ENCODE measurements at places on chromosomes 6 and 20.
A peak's percentile ranks its signal among the peaks of the same experiment; 100 is the strongest.

DNA sequence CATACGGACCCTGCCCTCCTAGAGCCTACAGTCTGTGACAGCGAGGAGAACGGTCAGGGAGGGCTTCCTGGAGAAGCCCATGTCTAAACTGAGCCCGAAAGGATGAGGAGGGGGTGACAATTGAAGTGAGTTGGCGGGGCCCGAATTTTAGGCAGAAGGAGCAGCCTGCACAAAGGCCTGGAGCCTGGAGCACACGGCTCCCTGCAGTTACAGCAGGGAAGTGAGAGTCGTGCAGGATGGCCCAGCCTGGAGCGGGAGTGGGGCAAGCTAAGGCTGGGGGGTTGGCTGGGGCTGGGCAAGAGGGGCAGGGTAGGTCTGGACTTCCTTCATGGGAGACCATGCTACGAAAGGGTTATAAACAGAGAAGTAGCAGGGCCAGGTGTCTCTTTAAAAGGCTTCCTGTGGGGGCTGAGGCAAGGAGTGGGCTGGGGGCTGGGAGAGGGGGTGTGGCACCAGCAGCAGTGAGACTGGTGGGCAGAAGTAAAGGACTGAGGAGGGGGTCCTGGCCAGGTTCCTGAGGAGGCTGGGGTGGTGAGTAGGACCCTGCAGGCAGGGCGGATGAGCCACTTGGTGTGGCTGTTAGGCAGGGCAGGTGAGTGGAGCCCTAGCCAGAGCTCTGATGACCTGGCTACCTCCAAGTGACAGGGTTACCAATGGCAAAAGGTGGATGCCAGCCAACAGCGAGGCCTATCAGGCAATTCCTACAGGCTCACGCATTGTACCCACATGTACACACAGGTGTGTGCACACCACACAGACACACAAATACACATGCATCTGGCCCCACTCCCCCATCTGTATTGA is 119.2 kb downstream of the MRPL14 start:
- DNase-seq = no peak

GRCh38 chr20:43920797-43921196 is 6.1 kb downstream of the TOX2 start:
- no peak for DNase-seq

DNA sequence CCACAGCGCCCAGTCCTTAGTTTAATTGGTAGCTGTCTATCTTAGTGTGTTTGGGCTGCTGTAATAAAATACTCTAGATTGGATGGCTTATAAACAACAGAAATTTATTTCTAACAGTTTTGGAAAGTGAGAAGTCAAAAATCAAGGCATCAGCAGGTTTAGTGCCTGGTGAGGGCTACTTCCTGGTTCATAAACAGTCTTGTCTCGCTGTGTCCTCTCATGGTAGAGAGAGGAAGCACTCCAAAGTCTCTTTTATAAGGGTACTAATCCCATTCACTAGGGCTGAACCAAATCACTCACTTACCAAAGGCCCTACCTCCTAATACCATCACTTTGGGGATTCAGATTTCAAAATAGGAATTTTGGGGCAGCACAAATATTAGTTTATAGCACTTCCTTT is 336.9 kb upstream of the RSPO3 start:
- no peak for DNase-seq

DNA sequence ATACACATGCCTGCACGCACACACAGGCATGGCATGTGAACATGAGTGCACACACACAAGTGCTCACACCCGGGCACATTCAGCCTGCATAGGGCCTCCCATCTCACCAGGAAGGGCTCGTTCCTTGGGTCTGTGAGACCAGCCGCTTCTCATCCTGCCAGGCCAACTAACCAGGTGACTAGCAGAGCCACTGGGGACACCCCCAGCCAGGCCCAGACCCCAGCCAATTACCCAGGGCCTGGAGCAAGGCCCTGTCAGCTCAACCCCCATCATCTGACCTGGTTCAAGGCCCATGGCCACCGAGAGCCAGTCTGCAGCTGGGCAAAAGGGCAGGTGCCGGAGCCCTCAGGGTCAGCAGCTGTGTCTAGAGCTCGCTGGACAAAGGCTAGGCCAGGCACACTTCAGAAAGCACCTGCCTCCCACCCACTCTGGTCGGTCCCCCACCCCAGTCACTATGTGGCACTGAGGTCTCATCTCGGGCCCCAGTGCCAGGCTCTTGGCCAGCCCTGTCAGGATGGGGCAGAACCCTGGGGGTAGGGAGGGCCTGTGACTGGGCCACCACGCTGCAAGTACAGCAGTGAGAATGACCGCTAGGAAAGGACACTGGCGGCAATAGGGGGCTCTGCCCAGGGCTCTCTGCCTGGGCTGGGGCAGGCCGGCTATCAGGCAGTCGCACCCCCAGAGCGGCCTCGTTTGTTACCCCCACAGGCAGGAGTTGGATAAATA is 26.8 kb upstream of the MRGBP start:
- DNase-seq = no peak

- no peak for DNase-seq
These were observed 441.9 kb upstream of the ID4 start for GRCh38 chr6:19395316-19395715.

DNA sequence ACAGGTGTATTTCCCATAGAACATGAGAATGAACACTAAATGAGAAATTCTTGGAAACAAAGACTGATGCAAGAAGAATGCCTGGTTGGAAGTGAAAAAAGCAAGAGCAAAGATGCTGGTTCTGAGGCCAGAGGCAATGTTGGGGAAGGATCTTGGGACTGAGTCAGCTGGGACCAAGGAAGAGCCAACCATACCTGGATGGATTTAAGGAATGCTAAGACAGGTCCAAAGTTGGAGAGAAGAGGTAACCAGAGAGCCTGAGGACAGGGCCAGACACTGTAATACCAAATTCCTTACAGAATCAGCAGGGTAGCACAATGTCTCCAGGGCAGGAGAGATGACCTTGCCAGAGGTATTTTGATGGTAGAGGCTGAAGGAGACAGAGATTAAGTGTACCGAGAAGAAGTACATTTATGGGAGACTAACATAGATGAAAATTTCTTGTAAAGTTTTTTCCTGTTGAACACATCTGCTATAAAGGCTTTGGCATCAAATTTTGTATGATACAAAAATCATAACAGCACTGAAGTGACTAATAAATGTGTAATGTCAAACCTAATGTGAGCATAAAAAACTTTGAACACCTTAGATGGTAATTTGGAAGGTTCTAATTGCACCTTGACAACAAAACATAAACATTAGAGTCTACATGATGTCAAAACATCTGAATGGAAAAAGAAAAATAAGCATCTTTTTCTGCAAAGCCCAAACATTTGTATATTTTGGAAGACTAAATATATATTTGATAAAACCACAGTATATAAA is 221.7 kb upstream of the MARCKS start:
- DNase-seq = no peak

DNA sequence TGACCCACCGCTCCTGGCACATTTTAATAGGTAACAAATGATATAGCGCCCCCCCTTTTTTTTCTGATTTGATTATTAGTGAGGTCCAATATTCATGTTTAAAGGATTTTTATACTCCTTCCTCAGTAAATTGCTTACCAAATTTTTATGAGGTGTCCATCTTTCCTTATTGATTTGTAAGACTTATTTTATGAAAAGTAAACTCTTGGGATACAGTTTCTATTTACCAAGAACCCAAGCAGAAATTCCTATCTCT is 25.1 kb downstream of the TRIM27 start:
- no peak for DNase-seq

DNA sequence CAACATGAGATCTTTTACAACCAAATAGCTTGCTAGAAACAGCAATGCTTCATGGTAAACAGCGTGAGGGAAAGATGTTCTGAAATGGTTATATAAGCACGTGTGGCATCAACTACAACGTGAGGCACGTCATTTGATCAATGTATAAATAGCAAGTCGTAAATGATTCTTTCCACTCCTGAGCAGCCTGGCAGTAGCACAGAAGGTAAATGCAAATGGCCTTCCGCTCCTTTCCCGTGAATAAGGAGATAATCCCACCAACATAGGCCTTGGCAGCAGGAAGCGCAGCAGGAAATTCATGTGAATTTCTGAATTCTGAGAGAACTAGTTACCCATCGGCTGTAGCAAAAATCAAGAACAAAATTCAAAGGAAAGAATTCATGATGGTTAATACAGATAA is 17.0 kb downstream of the RPS6KA2 start:
- DNase-seq = no peak

DNA sequence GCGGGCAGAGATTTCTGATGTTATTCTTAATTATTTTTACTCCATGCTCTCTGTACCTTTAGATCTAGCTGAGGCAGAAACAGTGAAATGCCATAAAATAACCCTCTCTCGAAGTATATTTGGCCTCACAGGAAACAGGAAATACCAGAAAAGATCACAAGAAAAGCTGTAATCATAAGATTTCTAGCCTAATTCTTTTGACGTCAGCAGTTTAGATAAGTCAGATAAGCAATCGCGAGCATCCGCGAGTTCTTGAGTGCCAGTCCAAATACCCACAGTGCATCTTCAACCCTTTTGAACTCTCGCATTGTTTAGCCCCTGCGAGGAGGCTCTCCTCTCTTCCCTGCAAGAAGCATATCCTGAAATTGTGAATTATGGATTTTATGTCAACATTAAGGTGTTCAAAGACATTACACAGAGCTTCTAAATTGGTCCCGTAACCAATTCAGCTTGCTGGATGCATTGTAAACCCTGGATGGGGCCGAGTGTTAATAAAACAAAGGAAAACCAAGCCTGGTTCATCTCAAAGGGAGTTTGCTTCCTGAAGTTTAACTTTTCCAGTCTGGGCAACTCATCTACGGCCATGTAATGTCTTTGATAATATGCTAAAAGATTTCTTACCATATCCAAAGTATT is 198.9 kb downstream of the MTFR2 start:
- DNase-seq = no peak

DNA sequence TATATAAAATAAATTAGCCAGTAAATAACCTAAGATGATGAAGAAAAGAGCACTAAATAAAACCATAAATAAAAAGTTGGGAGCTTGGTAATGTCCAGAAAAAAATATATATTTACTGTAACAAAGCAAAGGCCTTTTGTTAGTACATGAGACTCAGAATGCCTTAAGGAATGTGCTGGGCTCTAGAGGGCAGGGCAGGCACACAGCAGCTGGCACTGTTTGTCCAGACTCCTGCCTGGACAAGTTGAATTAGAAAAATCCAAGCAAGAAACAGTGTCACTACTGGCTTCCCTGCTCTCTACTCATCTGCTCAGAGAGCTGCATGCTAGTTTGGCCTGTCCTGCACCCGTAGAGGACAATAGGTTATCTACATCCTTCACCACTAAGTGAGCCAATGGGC is 8.8 kb downstream of the DEFB129 start:
- DNase-seq = peak; percentile 50

GRCh38 chr6:94065707-94066337 is 646.5 kb upstream of the EPHA7 start:
- DNase-seq = no peak

DNA sequence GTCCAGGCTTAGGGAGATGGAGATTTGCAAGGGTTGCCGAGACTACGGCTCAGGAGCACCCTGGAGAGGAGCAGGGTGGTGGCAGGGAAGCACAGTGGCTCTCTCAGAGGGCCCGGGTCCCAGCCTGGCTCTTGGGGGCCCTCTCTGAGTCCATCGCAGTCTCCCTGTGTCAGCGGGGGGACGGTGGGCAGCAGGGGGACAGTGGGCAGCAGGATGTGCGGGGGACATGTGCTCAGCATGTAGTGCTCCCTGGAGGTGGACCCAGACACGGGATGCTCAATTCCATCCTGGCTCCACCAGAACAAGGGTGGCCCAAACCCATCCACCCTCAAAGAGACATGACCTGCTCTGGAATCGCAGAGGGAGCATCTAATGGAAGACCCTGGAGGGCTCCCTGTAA is 43.0 kb upstream of the ZBP1 start:
- no peak for DNase-seq

DNA sequence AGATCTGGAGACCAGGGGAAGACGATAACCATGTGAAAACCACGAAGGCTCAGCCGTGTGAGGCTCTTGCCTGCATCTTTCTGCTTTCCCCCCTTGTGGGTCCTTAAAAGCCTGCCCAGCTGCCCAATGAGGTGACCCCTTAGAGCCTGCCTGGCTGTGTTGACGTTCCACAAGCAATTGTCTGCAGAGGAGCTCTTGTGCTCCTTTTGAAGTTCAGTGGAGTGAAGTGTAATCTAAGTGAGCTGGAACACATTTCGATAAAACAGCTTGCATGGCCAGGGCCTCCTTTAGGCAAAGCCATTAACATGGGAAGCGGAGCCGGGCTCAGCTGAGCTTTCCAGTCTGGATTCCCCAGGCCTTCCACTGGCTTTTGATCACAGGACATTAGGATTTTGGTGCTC is 27.3 kb upstream of the TCP11 start:
- DNase-seq = no peak

DNA sequence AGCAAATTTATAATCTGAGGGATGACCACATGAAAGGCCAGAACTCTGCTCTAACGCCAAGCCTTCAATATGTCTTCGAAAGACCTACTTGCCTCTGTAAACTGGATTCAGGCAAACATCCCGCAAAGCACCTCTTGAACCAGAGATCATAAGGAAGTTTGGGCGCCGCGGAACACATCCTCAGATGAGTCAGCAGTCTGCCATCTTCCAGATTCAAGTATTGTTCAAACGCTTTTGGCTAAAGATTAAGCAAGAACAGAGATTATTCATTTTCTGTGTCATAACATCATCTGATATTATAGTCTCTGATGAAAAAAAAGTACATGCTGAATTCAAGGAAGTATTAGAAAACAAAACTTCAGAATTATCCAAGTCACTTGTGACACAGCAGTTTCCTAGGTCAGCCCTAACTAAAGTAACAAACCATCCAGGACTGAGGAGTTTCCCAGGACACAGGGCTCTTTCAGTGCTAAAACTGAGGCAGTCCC is 20.8 kb downstream of the TBC1D7 start:
- DNase-seq = no peak

GRCh38 chr6:3072798-3073197 is 4.5 kb downstream of the RIPK1 start:
- no peak for DNase-seq

GRCh38 chr6:127475823-127476176 is 16.6 kb upstream of the KIAA0408 start:
- DNase-seq = no peak

DNA sequence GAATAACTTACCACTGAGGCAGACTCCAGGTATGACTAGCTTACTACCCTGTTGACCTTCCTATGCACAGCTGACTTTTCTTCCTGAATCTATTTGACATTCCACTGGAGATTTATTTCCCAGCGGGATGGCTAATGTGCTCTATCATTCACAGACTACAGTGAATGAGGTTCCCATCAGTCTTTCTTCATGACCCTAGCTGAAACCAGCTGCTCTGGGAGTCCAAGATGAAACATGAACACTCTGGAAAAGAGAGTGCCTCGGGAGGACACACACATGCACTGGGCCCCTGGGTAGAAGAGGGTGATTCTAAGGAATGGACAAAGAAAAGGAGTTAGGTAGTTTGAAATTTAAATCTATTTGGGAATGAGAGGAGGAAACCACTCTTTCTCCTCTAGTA is 82.6 kb upstream of the DST start:
- no peak for DNase-seq

- DNase-seq = no peak
These were observed 49.1 kb downstream of the FOXF2 start for GRCh38 chr6:1438471-1438881.

DNA sequence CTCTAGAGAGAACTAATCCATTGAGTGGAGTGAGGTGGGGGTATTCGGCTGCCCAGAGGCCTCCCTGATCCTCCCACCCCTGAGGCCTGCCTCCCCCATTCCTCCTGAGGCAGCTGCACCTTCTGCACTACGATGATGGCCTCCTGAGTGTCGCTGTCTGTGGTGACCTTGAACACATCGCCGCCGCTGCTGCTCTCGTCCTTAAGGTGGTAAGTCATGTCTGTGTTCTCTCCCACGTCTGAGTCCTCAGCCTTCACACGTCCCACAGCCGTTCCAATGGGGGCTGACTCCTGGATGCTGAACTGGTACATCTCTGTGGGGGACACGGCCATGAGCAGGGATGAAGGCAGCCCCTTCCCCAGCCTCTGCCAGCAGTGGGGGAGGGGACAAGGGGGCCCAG is 94.8 kb downstream of the CD40 start:
- DNase-seq = no peak

Measured in T47D (cell line).